Lung (tissue), 17 donors: ENCODE measurements at places on chromosomes 16 and 17. TPM values are rescaled to one million over a fixed set of nuclear protein-coding genes. Genes with fewer than 3 reads are reported as not detected.
A peak's percentile ranks its signal among the peaks of the same experiment; 100 is the strongest.

- DNase-seq, result no peak
- H3K36me3 ChIP-seq, result no peaks in the 10 kb centered on the region
- peaks cover 24% of the 10 kb centered on the region for H3K4me1 ChIP-seq
- no peak overlapping the region for H3K4me3 ChIP-seq
These were observed 18.0 kb downstream of the HDAC5 start for GRCh38 chr17:44105483-44105882.

The GLP2R gene
- 0.11 TPM for polyA plus RNA-seq

GRCh38 chr16:50643192-50643591 is 37.9 kb downstream of the SNX20 start:
- no peaks in the 10 kb centered on the region for H3K27me3 ChIP-seq
- H3K4me1 ChIP-seq, result no peaks in the 10 kb centered on the region
- no peak overlapping the region for H3K4me3 ChIP-seq
- H3K27ac ChIP-seq, result no peak overlapping the region

GRCh38 chr17:7704601-7705268 is at the start of gene EFNB3:
EFNB3 (plus strand) TSS chr17:7705202; CDS start chr17:7705599, 397 bp downstream.
- peaks cover 8% of the 10 kb centered on the region for H3K4me1 ChIP-seq
- H3K4me3 ChIP-seq, result no peak within 1 kb of the TSS
- H3K27me3 ChIP-seq, result no peaks in the 10 kb centered on the region

The CLUH gene
- 42.0 TPM for polyA plus RNA-seq

DNA sequence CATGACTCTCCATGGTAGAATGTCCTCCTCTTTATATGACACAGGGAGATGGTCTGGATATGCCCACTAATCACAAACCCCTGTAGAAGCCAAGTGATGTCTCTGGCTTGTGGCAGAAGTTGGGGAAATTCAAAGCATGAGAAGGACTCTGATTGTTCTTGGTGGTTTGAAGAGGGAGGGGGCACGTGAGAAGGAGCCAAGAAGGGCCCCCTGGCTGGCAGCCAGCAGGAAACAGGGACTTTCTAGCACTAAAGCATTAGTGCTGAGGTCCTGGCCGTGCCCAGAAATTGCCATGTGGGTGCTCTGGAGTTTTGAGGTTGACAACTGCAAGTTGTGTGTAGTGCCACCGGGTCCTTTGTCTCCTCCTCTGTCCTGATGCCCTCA is 199.9 kb downstream of the LGALS9B start:
- no peaks in the 10 kb centered on the region for H3K36me3 ChIP-seq
- no peak overlapping the region for H3K4me3 ChIP-seq
- no peak overlapping the region for H3K27ac ChIP-seq
- no peaks in the 10 kb centered on the region for H3K27me3 ChIP-seq
- DNase-seq, result peak; percentile 13
- H3K4me1 ChIP-seq, result no peaks in the 10 kb centered on the region

DNA sequence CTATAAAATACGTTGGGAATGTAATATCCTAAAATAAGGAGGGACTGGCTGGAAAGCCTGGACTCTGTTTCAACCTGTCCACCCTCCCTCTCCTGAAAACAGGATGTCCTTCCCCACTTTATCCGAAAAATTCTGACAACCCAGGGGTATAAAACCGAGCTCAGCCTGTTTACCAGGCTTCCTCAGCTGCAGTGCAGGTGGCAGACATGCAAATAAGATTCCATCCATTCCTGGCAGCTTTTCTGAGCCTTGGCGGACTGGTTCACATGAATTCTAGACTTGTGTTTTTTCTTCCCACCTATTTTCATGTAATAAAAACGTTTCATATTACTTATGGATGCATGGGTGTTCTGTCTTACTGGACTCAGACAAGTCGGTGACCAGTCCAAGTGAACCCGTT is 479.3 kb downstream of the KCNJ18 start:
- H3K27me3 ChIP-seq, result no peaks in the 10 kb centered on the region
- no peak overlapping the region for H3K4me3 ChIP-seq
- H3K36me3 ChIP-seq, result no peaks in the 10 kb centered on the region

GRCh38 chr17:28544402-28545140 is 7.9 kb downstream of the UNC119 start:
- no peak overlapping the region for H3K4me3 ChIP-seq
- DNase-seq, result no peak
- no peaks in the 10 kb centered on the region for H3K27me3 ChIP-seq
- no peaks in the 10 kb centered on the region for H3K4me1 ChIP-seq
- H3K36me3 ChIP-seq, result no peaks in the 10 kb centered on the region
- H3K27ac ChIP-seq, result no peak overlapping the region

DNA sequence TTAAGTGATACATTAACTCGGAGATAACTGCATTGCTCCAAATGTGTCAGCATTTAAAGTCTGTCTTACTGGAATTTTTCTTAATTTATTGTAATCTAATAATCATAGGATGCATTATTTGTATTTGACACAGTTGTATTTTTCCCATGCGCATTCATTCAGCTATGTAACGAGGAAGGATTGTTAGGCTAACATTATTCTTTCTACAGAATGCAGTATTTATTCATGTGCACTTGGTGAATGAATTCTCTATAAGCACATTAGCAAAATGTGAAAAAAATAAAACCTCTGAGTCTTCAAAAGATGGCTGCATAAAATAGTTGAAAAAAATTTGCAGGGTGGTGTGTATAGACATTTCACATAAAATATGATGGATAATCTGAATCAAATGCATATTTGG is 168.6 kb downstream of the CNTNAP4 start:
- no peaks in the 10 kb centered on the region for H3K27me3 ChIP-seq
- DNase-seq, result no peak
- no peak overlapping the region for H3K27ac ChIP-seq
- no peaks in the 10 kb centered on the region for H3K36me3 ChIP-seq

The CCDC154 gene
- 1.5 TPM for polyA plus RNA-seq

The ITGB3 gene
- 1.3 TPM for polyA plus RNA-seq

The SEPTIN12 gene
- not detected for polyA plus RNA-seq

GRCh38 chr16:19835968-19836421 is 48.7 kb downstream of the GPRC5B start:
- peaks cover 6% of the 10 kb centered on the region for H3K4me1 ChIP-seq
- no peaks in the 10 kb centered on the region for H3K27me3 ChIP-seq
- H3K36me3 ChIP-seq, result no peaks in the 10 kb centered on the region
- no peak overlapping the region for H3K4me3 ChIP-seq
- DNase-seq, result no peak

The METRNL gene
- 181 TPM for polyA plus RNA-seq

The RPH3AL gene
- 22.1 TPM for polyA plus RNA-seq

GRCh38 chr17:77728474-77728795 is 230.1 kb upstream of the TNRC6C start:
- no peak for DNase-seq
- H3K27ac ChIP-seq, result peak overlapping the region; percentile 46

GRCh38 chr16:9476744-9477143 is 385.3 kb downstream of the HAPSTR1 start:
- no peak for DNase-seq
- no peak overlapping the region for H3K27ac ChIP-seq
- H3K27me3 ChIP-seq, result no peaks in the 10 kb centered on the region
- H3K4me3 ChIP-seq, result no peak overlapping the region
- H3K36me3 ChIP-seq, result no peaks in the 10 kb centered on the region

DNA sequence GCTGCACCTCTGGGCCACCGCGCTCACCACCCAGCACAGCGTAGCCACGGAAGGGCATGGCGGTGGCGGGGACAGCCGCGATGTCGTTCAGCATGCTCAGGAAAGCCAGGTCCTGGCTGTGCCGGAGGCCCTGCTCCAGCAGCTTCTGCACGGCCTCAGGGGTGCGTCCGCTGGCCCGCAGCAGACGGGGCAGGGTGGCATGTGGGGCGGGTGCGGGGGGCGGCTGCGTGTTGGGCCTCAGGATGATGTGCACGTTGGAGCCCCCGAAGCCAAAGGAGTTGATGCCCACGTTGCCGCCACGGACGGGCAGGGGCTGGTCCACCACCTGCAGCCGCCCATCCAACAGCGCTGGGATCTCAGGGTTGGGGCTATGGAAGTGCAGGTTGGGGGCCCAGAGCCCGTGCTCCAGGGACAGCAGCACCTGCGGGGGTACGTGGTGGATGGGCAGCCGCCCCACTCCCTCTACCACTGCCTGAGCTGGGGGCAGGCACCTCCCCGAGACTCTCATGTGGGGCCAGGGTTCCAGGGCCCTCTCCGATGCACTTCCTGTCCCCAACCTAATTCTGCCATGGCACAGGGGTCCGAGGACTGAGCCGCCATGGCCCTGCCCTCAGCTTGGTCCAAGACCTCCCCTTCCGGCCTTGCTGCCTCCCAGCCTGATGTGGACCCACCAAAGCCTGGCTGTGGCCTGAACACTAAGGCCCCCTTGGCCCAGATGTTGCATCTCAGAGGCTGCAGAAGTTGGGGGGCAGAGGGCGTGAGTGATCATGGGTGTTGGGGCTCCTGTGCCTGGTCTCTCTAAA is 6.6 kb downstream of the FASN start:
- H3K27me3 ChIP-seq, result no peaks in the 10 kb centered on the region
- H3K27ac ChIP-seq, result no peak overlapping the region
- H3K4me1 ChIP-seq, result no peaks in the 10 kb centered on the region
- no peak for DNase-seq

- H3K4me1 ChIP-seq, result no peaks in the 10 kb centered on the region
- H3K4me3 ChIP-seq, result no peak overlapping the region
- peaks cover 3% of the 10 kb centered on the region for H3K27me3 ChIP-seq
- no peak for DNase-seq
- no peak overlapping the region for H3K27ac ChIP-seq
- no peaks in the 10 kb centered on the region for H3K36me3 ChIP-seq
These were observed 7.2 kb upstream of the ADAMTS18 start for GRCh38 chr16:77442078-77442477.
